Lung microvascular endothelial cell (primary cell): ENCODE measurements at places on chromosomes 16 and 17. TPM values are rescaled to one million over a fixed set of nuclear protein-coding genes. Genes with fewer than 3 reads are reported as not detected.

KRTAP9-8 gene
- not detected in 2 replicates for total RNA-seq

PRSS8 gene
- not detected in 2 replicates for total RNA-seq

BRIP1 gene
- 1.8 and 4.4 TPM in 2 replicates for total RNA-seq

PHKG2 gene
- 8.9 and 10.7 TPM in 2 replicates for total RNA-seq

BCL6B gene
- total RNA-seq = 54.5 and 59.9 TPM in 2 replicates

CSH2 gene
- not detected in 2 replicates for total RNA-seq

LRRC75A gene
- 0.99 and 1.1 TPM in 2 replicates for total RNA-seq

MYH1 gene
- not detected in 2 replicates for total RNA-seq

KRTAP4-3 gene
- not detected in 2 replicates for total RNA-seq

DNA sequence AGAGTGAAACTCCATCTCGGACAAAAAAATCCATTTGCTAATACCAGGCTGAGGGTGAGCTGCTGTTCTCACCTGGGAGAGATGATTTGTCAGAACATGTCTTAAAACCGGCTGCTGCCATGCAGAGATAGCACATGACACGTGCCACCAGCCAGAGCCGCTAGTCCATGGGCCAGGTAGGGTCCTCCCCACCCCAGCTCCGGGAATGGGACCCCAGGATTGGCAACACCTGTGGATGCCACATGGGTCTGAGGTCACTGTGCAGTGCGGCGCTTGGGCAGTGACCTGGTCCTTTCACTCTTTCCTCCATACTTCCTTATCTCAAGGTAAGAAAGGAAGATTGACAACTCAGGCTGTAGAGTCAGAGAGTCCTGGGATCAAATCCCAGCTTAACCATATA lies 393.3 kb upstream of the TNRC6C start:
- DNase-seq = no peak

GRCh38 chr17:760371-760770 lies 8.3 kb upstream of the GEMIN4 start:
- DNase-seq = no peak

DNA sequence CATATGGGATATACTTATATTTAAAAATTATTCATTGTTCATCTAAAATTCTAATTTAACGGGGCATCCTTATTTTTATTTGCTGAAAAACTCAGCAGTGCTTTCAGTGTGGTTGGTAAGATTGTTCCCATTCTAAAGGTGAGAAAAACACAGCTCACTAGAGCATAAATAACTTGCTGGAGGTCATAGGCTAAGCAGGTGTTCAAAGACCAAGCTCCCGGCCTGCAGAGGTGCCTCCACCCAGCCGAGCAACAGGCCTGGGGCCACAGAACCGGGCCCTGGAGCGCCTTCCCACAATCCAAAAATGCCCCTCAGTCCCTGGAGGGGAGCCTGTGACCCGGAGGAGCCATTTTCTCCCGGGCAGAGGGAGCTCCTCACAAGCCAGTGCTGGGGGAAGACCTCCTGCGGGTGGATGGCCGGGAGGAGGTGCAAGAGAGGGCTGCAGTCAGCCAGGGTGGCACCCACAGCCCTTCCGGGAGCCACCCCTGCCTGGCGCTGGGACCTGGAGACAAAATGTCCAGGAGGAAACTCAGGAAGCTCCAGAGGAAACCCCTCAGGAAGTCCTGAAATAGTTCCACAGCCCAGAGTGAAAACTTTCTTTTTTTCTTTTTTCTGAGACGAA lies 14.7 kb downstream of the ABR start:
- peak; percentile 41 for DNase-seq

DNA sequence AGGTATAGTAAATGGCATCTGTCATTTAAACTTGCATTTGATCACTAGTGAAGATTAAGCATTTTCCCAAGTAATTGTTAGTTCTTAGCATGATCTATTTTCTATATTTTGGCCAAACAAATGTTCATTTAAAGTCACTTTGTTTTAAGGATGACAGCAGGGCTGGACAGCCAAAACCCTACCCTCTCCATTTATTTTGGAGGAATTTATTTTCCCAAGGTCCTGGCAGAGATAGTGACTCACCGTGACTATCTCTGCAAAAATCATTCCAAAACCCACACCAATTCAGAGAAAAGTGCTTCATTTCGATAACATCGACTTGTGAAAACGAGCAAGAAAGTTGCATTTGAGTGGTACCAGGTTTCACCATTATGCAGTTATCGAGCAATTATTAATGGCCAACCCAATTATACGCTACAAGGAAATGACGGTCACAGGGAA lies 665 bp upstream of the AKAP1 start:
- no peak for DNase-seq

DNA sequence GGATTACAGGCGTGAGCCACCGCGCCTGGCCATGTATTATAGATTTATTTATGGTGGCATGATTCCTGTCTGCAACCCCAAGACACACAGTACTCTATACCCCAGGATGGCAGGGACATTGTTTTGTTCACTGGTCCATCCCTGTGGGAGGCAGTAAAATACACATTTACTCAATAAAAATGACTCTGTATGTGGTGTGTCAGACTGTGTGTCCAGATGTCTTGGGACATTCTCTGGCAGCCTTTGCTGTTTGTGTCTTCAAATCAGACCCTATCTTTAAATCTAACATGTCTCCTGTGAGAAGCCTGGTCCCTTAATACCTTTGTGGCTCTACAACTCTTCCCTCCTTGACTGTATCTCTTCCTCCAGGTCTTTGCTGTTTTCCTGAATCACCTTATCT lies 1.7 kb upstream of the COASY start:
- DNase-seq = no peak

GRCh38 chr17:8160741-8161221 lies 2.0 kb downstream of the VAMP2 start:
- no peak for DNase-seq

DNA sequence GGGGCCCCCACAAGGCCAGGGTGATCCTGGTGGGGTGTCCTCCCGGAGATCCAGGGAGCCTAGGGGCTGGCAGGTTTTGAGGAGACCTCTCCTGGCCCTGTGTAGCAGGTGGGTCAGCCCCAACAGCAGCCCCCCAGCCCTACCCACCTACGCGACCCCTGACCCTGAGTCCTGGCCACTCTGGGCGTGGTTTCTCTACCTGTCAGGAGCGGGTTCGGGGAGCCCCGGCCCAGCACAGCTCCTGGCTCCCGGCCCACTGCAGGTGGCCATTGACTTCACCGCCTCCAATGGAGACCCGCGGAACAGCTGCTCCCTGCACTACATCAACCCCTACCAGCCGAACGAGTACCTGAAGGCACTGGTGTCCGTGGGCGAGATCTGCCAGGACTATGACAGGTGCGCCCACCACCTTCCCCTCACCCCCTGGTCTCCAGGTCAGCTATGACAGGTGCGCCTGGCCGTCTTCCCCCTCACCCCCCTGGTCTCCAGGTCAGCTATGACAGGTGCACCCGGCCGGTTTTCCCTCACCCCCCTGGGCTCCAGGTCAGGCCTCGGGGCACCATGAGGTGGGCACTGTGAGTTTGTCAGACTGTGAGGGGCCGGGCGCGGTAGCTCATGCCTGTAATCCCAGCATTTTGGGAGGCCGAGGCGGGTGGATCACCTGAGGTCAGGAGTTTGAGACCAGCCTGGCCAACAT lies 13.0 kb downstream of the CPNE7 start:
- no peak for DNase-seq

DNA sequence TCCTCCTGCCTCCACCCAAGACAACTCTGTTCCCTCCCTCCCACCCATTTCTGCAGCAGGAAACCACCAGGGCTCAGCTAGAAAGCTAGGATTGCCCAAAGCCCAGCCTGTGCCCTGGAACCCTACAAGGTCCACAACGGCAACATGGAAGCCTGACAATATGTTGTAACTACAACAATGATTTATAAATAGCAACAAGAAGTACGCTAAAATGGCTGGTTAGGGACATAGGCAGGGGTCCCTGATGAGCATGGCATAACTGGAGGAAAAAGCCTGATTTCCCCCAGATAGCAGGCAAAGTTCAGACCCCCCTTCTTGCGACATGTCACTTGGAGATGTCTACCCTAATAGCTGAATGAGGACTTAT lies 6.6 kb downstream of the ST3GAL2 start:
- DNase-seq = no peak

DNA sequence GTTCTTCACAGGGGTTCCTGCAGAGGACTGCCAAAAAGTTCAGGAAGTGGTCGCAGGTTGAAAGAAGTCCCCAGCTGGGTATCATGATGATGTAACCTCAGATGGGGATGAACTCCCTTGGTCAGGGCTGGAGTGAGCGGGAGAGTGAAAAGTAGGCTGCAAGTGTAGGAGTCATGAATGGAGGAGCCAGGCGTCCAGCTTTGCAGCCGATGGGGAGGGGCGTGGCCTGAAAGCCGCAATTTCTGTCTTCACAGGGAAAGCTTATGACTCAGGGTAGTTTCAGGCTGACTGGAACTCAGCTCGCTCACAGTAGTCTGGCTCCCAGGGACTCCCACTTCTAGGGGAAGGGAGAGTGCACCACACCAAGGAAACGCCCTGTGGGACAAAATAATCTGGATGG lies 70.0 kb upstream of the HS3ST3A1 start:
- DNase-seq = no peak

DNA sequence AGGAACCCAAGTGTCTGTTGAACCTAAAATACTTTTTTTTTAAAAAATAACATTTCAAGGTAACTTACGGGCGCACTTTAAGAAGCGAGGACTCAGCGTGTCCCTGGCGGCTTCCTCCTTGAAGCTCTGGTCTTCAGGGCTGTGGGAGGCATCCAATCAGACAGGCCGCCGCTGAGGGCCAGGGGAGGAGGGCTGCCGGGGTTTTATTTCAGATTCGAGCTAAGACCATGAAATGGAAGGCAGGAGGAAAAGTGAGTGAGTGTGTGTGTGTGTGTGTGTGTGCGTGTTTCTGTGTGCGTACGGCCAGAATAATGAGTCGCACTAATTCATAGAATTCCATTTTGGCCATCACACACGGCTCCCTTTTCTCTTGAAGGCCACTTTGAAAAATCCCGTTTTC lies 41.1 kb downstream of the C16orf78 start:
- DNase-seq = no peak

DNA sequence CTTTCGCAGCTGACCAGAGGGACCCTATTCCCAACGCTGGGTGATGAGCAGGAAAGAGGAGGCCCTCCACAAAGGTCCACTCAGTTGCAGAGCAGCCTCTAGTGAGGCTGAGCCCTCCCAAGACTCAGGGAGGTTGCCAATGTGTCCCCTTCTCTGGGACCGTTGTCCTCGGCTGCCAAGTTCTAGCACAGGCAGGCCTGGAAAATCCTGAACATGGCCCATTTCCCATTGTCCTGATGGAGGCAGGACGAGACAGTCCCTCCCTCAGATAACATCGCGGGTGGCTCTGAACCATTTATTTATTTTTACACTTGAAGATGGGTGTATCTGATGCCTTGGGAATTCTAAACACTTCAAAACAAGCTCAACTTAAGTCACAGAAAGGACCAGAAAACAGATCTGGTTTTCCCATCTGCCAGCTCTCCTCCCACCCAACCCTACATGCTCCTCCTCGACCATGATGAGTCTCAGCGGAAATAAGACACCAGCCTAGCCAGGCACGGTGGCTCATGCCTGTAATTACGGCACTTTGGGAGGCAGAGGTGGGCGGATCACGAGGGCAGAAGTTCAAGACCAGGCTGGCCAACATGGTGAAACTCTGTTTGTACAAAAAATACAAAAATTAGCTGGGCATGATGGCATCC lies 12.8 kb downstream of the CDIP1 start:
- no peak for DNase-seq

- DNase-seq = peak; percentile 26
Measured at GRCh38 chr17:19897903-19898302, 30.2 kb upstream of the ULK2 start.

- DNase-seq = no peak
Measured at GRCh38 chr17:72171703-72172667, 51.2 kb downstream of the SOX9 start.

- no peak for DNase-seq
Measured at GRCh38 chr16:68700831-68701230, 36.3 kb upstream of the CDH1 start.

DNA sequence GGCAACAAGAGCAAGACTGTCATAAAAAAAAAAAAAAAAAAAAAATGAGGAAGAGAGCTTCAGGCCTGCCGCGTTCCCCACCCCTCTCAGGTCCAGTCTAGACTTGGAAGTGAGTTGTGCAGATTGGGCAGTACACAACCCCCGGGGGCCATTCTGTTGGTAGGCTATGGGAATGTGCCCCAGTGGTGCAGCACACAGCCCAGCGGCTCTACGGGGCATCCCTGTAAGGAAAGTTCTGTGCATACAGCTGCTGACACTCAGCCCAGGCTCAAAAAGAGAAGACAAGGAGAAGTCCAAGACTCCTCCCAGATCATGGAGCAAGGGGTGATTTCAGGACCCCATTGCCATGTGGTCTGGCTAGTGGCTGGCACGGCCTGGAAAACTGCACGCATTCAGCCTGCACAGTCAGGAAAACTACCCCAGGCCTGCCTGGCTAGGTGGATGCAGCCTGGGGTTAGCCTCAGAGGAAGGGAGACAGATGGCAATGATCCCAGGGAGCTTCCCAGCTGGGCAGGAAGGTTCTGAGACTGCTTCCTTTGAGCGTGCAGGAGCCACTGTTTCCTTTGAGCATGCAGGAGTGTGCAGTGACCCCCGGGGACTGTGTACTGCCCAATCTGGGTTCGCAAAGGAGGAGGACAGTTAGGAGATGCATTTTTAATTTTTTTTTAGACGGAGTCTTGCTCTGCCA lies 44.8 kb downstream of the PECAM1 start:
- DNase-seq = peak; percentile 56

DNA sequence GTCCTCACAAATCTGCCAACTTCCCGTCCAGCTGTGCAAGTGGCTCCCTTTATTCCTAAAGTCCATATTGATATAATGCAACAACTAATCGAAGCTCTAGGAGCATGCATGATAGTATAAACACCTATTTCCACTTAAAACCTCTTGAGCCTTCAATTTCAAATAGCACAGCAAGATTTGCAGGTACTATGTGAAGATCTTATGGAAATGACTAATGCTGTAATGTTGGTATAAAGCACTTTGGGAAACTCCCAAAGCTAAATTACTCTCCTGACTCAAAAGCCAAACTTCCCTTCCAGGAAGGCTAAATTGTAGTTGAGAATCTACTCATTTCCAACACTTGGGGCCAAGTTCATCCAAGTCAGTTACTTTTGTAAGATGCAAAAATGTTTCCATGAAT lies 287.6 kb upstream of the CDH11 start:
- peak; percentile 10 for DNase-seq

DNA sequence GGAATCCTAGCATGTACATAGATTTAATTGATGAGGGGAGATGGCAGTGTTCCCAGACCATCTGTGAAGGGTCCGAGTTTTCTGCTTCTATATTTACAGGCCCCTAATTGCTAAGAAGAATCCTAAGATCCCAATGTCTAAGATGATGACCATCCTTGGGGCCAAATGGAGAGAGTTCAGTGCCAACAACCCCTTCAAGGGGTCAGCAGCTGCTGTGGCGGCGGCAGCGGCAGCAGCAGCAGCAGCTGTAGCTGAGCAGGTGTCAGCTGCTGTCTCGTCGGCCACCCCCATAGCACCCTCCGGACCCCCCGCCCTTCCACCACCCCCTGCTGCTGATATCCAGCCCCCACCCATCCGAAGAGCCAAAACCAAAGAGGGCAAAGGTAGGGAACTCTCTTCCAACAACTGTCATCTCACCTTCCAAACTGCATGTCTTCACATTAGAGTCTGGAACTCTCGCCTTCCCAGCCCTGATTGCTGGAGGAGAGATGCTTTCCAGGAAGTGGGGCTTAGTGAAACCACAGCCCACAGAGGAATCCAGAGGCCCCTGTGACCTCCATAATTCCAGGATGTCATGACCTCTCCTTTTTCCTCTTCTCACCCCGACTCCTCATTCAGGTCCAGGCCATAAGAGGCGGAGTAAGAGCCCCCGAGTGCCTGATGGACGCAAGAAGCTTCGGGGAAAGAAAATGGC lies 4.7 kb downstream of the CHD3 start:
- no peak for DNase-seq

- no peak for DNase-seq
Measured at GRCh38 chr17:13957636-13958035, 111.7 kb upstream of the COX10 start.
